Stimulated activated naive B cell treated with anti-CD40 and anti-IgM and Interleukin-4, amounts not matched to agents 10 μg/mL and 1 μg/mL and 100 μg/mL, for 72 hours (primary cell): ENCODE measurements at places on chromosomes 3 and 15.
A peak's percentile ranks its signal among the peaks of the same experiment; 100 is the strongest.

DNA sequence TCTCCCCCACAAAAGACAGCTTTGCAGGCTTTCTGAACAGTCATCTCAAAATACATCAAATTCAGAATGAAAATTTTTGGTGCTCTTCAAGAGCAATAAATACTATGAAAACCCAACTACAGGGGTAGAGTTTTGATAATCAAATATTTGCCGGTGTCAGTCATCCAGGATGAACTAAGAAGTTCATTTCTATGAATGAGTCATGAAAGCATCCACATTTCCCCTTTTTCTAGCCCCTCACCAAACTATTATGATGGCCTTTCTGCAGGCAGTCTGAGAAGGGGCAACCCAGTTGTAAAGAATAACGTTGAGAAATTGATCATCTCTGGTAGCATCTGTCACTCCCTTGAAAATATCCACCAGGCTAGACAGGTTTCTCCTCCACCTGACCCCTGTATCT is 3.1 kb upstream of the LPCAT4 start:
- no peak for DNase-seq

GRCh38 chr3:151818361-151818760 is 4.4 kb downstream of the AADAC start:
- no peak for DNase-seq

GRCh38 chr15:98647774-98648653 is at the start of gene IGF1R:
IGF1R (plus strand) TSS chr15:98648539; CDS start chr15:98649582, 1,043 bp downstream.
- peak; percentile 82 for DNase-seq

- DNase-seq, result no peak
Observed at GRCh38 chr3:135706758-135707375, 258.7 kb upstream of the PPP2R3A start.

DNA sequence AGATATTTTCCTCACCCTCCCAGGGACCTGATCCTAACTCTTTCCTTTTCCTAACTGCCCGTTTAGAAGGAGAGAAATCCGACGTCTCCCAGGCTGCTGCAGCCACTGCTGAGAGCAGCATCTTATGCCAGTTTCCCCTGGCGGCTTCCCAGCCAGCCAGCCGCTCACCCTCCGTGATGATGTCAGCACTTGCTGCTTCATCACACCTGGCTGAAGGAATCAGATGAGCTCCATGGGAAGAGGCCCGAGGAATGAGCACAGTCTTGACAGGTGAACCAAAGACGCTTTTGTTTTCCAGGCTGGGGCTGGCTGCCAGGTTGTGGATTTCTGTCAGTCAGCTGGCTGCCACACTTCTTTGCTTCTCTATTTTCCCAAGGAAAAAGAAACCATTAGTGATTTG is 445.1 kb upstream of the RBMS3 start:
- no peak for DNase-seq

- no peak for DNase-seq
Observed at GRCh38 chr15:68730976-68731897, 89.5 kb downstream of the ANP32A start.

GRCh38 chr3:24523215-24523614 is 28.6 kb upstream of the THRB start:
- DNase-seq, result no peak

GRCh38 chr15:80730926-80731325 is 35.8 kb downstream of the ABHD17C start:
- no peak for DNase-seq

GRCh38 chr15:85473455-85473854 is 93.1 kb downstream of the AKAP13 start:
- DNase-seq, result no peak

DNA sequence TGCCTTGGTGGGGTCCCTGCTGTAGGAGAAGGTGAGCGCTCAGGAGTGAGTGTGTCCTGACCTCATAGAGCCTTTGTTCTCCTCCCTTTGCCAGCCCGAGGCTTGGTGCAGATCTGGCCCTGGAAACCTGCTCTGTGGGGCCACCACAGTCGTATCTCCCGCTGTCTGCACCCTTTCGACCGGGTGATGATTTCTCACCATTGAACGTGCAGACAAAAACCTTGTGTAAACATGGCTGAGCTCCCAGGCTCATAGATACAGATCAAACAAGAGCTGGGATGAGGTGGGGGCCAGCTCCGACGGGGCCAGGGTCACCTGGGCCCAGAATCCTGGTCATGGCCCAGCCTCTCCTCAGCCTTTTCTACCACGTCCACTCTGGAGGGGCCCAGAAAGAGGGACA is 34.6 kb upstream of the ESYT3 start:
- no peak for DNase-seq

DNA sequence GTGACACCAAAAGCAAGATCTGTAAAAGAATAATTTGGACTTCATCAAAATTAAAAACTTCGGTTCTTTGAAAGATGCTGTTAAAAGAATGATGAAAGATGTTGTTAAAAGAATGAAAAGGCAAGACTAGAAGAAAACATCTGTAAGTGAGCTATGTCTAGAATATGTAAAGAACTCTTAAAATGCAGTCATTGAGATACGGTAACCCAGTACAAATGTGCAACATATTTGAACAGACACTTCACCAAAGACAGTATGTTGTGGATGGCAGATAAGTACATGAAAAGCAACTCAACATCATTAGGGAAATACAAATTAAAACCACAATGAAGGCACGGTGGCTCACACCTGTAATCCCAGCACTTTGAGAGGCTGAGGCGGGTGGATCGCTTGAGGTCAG is 139.5 kb downstream of the LRIG1 start:
- DNase-seq, result no peak

GRCh38 chr15:80698676-80699075 is 3.6 kb downstream of the ABHD17C start:
- DNase-seq, result no peak

- DNase-seq, result no peak
Observed at GRCh38 chr3:156655819-156656550, 18.4 kb upstream of the TIPARP start.

DNA sequence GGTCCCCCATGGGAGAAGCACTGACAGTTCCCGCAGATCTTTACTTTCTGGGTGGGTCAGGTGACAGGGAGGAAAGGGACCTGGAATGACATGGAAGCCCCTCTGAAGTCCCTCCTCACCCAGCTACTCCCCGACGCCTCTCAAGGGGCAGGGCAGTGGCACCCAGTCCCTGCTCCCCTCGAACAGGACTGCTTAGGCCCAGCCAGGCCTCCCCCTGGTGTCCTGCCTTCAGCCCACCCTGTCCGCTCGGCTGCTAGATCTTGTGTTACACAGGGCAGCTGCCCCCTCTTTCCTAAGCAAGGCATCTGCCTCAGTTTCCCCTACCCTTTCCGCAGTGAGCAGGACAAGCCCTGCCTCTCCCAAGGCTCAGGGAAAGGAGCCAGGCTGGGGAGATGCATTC is 226.5 kb downstream of the XXYLT1 start:
- DNase-seq, result no peak

GRCh38 chr15:98715401-98715800 is 67.1 kb downstream of the IGF1R start:
- DNase-seq, result no peak

DNA sequence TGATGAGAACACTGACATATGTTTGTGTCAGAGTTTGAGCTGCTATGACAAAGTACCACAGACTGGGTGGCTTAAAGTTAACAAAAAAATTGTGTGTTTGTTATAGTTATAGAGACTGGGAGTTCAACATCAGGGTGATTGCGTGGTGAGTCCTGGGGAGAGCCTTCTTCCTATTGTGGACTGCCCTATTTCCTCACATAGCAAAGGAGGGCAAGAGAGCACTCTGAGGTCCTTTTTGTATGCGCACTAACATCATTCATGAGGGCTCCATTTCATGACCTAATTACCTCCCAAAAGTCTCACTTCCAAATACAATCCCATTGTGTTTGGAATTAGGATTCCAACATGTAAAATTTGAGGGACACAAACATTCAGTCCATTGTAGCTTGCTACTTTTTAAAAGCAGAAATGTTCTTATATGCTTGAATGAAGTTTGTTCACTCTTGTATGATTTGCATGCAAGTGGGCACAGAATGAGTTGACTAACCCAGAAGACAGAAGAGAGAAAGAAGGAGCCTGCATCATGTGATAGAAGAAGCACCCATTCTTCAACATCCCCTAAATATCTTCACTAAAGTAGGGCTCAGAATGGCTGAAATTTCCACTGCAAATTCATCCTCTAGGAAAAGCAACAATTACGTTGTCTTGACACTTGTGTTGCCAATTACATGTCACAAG is 18.9 kb upstream of the ALCAM start:
- no peak for DNase-seq

DNA sequence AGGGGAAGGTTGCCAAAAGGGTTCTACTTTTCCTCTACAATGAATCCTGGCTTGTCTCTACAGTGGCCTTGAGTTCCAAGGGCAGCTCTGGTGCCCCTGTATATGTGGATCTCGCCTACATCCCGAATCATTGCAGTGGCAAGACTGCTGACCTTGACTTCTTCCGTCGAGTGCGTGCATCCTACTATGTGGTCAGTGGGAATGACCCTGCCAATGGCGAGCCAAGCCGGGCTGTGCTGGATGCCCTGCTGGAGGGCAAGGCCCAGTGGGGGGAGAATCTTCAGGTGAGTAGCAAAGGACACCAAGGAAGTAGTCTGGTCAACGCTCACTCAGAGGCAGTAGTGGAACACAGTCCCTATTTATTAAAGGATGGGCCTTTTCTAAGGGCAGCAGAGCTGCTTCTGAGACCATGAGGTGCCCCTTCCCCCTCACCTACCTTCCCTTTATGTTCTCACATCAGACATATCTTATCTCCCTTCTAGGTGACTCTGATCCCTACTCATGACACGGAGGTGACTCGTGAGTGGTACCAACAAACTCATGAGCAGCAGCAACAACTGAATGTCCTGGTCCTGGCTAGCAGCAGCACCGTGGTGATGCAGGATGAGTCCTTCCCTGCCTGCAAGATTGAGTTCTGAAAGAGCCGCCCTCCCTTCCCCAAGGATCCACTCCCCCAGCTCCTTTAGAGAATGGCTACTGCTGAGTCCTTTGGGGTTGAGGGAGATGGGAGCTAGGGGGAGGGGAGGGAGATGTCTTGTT is 12.4 kb downstream of the MAP1A start:
- DNase-seq, result no peak

- DNase-seq, result no peak
Observed at GRCh38 chr3:172181932-172182586, 142.7 kb downstream of the FNDC3B start.

DNA sequence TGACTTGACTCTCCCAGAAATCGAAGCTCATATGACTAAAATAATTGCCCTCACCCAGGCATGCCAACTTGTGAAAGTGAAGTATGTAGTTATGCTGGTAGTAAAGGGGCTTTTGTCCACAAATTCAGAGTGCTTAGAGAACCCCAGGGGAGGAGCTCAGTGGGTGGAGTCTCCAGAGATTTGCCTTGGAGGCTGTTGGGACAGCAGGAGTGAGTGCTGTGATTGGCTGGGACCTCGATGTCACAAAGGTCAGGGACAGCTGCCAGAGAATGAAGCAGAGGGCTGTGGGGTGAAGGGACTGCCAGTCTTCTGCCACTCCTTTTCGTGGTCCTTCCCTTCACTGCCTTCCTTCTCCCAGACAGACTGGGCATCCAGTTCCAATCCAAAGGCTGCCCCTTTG is 49.8 kb downstream of the ZNF445 start:
- no peak for DNase-seq

- DNase-seq, result no peak
Observed at GRCh38 chr3:187567021-187567420, 103.2 kb downstream of the SST start.

GRCh38 chr3:20353286-20353685 is 167.3 kb upstream of the SGO1 start:
- DNase-seq, result no peak

- DNase-seq, result no peak
Observed at GRCh38 chr3:143016321-143016972, 15.1 kb downstream of the U2SURP start.

DNA sequence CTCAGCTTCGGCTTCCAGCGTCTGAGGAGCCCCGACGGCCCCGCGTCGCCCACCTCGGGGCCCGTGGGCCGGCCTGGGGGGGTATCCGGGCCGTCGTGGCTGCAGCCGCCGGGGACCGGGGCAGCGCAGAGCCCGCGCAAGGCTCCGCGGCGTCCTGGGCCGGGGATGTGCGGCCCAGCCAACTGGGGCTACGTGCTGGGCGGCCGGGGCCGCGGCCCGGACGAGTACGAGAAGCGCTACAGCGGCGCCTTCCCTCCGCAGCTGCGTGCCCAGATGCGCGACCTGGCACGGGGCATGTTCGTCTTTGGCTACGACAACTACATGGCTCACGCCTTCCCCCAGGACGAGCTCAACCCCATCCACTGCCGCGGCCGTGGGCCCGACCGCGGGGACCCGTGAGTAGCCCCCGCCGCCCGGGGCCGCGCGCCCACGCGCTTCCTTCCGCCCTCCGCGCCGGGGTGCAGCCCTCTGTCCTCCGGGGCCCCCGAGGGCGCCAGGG is 462 bp downstream of the EDEM1 start:
- peak; percentile 56 for DNase-seq

GRCh38 chr3:14980689-14981088 is 33.3 kb downstream of the NR2C2 start:
- DNase-seq, result no peak

- DNase-seq, result peak; percentile 4
Observed at GRCh38 chr3:20185331-20185678, 701 bp downstream of the SGO1 start.

- no peak for DNase-seq
Observed at GRCh38 chr3:184343200-184343876, 5.9 kb downstream of the FAM131A start.

DNA sequence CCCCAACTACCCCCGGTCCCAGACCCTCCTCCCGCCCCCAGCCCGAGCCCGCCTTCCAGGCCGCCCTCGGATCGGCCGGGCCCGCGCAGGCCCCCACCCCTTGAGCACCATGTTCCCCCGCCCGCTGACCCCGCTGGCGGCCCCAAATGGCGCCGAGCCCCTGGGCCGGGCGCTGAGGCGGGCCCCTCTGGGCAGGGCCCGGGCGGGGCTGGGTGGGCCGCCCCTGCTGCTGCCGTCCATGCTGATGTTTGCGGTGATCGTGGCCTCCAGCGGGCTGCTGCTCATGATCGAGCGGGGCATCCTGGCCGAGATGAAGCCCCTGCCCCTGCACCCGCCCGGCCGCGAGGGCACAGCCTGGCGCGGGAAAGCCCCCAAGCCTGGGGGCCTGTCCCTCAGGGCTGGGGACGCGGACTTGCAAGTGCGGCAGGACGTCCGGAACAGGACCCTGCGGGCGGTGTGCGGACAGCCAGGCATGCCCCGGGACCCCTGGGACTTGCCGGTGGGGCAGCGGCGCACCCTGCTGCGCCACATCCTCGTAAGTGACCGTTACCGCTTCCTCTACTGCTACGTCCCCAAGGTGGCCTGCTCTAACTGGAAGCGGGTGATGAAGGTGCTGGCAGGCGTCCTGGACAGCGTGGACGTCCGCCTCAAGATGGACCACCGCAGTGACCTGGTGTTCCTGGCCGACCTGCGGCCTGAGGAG is 472 bp downstream of the CHST14 start:
- peak; percentile 18 for DNase-seq
